GM12891 (cell line): ENCODE measurements at places on chromosomes 5 and 9.
A peak's percentile ranks its signal among the peaks of the same experiment; 100 is the strongest.

DNA sequence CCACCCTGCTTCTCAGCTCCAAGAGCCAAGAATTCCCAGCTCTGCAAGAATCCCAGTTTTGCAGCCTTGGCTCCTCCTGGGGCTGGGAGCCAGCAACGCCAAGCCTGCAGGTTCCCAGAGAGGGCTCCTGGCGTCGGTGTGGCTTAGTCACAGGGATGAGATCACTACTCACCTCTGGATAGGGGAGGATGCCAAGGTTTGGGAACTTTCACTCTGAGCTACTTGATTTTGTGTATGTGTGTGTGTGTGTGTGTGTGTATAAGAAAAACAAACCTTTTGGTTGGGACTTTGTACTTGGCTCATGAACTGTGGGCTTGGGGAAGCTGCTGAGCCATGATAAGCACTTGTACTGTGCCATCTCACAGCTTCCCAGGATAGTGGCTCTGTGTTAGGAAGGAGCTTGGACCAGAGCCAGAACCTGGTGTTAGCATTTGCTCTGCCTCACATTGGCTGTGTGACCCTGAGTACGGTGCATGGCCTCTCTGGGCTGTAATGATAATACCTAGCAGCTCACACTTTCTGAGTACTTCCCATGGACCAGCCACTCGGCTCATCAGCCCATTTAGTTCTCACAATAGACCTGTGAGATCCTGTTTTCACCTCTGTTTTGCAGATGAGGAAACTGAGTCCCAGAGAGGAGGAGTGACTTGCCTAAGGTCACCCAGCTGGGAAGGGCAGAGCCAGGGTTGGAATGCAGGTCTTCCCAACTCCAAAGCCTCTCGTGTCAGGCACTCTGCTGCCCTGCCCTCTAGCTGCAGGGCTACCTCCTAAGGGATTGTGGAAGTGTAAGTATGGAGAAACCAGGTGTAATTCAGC is 41.4 kb upstream of the DAB2IP start:
- no peak for DNase-seq

DNA sequence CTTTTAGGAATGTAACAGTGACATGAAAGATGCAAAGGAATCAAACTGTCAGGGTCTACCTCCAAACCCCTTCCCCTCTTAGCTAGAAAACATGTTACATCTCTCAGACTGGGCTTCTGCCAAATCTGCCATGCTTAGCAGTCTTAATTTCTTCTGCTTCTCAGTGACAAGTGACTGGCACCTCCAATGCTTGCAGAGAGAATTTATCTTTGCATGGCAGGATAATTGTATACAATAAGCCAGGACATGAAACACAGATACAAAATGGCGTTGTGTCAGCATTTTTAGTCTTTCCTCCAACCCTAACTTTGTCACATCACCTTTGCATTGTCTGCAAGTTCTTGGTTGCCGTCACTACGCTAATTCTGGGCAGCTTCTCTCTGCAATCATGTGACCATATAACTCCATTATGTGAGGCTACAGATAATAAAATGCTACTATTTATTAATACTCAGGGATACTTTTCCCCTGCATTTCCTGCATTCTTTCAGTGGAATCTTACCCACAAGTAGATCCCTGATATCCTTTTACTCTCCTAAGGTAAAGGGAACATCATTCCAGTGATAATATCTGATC is 89.8 kb downstream of the PLCXD3 start:
- DNase-seq: no peak

- no peak for DNase-seq
Observed at GRCh38 chr5:5625491-5625890, 203.0 kb downstream of the ICE1 start.

- peak; percentile 63 for DNase-seq
Observed at GRCh38 chr5:181052672-181053487, 12.8 kb downstream of the BTNL9 start.

DNA sequence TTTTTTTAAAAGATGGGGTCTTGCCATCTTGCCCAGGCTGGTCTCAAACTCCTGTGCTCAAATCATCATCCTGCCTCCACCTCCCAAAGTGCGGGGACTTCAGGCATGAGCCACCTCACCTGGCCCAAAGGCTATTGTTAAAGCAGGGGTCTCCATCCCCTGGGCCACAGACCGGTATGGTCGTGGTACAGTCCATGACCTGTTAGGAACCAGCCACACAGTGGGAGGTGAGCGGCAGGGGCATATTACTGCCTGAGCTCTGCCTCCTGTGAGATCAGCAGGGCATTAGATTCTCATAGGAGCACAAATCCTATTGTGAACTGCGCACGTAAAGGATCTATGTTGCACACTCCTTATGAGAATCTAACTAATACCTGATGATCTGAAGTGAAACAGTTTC is 7.3 kb upstream of the NOL6 start:
- DNase-seq: no peak

- DNase-seq: no peak
Observed at GRCh38 chr9:35229066-35229778, 67.4 kb downstream of the UNC13B start.

DNA sequence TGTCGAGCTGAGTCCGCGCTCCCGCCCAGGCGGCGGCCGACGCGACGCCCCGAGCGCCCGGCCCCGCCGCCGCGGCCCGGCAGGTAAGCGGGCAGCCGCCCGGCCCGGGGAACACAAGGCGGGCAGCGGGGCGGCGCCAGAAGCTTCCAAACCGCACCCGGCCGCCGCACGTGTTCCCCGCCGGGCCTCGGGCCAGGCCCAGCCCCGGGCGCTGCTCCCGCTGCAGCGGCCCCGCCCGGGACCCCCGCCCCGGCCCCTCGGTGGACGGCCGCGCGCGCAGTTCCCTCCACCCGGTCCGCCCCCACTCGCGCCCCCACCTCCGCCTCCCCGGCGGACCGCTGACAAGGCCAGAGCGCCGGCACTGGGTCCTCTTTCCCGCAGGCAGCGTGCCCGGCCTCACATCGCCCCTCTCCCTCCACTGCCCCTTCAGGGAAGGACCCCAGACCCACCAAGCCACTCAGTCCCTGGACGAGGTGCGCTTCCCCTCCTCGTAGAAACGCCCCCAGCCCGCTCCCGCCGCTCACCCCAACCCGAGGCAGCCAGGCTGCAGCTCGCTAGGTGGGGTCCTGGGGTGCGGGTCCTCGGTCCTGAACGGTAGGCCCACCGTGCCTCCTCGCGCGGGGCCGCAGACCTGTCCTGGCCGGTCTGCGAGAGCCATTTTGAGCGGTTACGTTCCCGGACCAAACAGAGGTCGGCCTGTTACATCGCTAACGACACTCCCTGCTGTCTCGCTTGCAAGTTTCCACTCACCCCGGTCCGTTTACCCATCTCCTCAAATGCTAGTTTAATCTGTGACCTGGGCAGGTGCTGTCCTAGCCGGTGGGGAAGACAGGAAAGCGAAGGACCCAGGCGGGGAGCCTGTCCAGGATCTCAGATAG is 475 bp downstream of the WDR5 start:
- no peak for DNase-seq

- peak; percentile 23 for DNase-seq
Observed at GRCh38 chr5:140631831-140632365, 1.1 kb downstream of the CD14 start.
